Activated naive CD4-positive, alpha-beta T cell treated with anti-CD3 and anti-CD28 coated beads for 36 hours (primary cell): ENCODE measurements at places on chromosomes 1 and 21. TPM values are rescaled to one million over a fixed set of nuclear protein-coding genes. Genes with fewer than 3 reads are reported as not detected.
A peak's percentile ranks its signal among the peaks of the same experiment; 100 is the strongest.

Gene CCDC181
- not detected for total RNA-seq

DNA sequence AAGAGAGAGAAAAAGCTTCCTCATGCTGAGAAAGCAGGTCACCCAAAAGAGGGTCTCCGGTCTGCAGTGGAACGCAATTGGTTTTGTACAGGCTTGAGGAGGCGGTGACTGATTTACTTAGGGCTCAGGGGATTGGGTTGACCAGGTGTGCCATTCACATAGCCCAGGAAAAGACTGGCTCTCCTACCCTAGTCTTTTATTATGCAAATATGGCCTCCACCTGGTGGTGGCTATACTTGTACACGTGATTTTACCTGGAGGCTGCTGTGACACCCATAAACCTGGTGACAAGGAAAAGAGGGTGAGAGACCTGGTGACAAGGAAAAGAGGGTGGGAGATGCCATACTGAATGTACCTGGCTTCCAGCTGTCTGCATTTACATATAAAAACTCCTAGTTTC is 49.9 kb downstream of the DNTTIP2 start:
- DNase-seq: no peak

DNA sequence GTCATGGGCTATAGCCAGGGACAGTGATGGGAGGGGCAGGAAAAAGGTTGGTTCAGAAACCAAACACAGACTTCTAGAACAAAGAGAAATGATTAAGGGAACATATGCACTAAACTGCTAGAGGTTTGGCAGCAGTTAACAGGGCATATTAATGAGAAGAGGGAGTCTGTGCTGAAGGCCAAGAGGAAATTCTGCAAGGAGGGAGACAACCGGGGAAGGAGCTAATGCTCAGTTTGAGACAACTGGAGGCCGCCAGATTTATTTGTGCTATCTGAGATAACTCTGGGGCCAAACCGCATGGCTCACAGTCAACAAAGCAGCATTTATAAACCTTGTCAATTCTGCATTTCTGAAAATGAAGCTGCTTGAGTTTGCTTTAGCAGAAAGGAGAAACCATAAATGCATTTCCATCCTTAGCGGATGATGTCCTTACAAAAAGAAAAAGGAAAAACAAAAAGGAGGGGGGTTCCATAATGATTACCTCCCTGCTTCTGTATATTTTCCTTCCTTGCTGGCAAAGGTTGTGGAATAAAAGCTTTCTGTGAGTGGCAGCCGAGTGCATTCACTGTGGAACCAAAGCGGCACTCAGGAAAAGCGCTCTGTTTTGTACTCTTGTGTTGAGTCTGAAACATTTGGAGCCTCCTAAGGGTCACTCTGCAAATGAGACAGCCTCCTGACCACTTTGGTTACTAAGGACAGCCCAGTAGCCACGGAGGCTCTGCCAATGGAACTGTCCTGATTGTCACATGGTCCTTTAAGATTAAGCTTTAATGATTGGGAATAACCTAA is 70.3 kb downstream of the SIM2 start:
- DNase-seq: no peak

DNA sequence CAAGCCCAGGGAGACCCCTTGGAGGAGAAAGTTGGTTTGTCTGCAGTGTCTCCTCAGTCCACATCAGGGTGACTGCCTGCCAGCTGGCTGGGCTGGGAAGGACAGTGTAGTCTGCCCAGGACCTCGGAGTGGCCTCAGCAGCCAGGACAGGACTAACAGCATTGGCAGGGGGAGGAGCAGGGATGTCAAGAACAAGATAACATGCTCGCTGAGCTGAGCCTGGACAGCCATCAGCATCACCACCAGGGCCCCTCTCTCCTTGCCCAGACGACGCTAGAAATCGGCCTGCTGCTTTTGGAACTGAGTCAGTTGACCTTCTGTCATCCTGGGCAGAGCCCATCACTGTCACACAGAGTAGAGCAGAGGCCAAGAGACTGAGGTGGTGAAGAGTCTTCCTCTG is 83.6 kb upstream of the CNTN2 start:
- DNase-seq: no peak

DNA sequence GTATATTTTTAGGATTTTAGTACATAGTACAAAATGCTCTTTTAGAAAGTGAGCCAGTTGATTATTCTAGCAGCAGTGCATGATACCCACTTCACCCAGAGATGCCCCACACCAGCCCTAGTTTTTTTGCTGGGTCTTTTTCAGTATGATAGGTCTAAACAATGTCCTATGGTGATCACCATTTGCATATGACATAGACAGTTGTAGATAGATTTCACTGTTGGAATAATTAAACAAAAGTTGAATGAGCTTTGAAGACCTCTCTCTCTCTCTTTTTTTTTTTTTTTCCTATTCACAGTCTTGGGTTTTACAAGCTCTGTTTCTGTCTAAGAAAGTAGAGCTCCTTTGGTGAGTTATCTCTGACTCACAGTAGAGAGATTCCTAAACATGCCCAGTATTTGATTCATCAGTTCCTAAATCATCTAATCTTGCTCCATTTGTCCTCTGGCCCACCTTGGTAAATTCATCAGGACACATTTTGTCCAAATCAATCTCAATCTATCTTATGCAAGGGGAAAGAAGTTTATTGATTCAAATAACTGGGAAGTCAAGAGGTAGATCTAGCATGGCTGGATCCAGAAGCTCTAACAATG is 44.7 kb upstream of the VAV3 start:
- no peak for DNase-seq

DNA sequence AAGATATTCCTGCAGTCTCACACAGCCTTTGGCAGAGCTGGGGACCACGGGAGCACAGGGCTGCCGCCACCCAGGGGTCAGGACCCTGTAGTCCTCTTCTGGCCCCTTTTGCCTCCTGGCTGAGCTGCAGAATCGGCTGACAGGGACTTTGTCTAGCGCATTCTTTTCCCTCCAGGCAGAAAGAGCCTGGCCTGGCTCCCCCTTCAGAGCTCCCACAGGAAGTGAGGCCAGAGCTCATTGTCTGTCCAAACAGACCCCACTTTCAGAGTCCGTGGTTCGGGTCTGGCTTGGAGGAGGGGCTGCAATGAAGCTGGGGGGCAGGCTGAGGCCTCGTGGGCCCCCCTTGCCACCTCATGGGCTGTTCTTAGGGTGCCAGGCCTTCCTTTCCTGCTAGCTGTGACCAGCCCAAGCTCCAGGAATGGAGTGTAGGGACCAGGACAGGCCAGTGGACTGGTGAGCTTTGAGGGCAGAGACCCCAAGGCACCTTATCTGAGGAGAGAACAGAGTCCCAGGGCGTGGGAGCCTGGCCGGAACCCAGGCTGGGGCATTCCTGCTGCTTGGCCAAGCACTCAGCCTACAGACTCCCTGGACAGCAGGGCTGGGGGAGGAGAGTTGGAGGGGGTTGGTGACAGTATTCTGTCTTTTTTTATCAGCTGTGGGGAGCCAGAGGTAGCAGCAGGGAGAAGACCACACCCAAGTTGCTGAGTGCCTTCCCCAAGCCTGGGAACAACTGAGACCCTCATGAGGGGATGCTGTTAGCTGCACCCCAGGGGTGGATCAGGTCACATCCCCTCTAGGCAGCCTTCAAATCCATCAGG is 4.7 kb downstream of the CELSR2 start:
- no peak for DNase-seq

Gene KIAA1614
- total RNA-seq: not detected

Gene SIK1
- total RNA-seq: 5.2 TPM

Gene HCRTR1
- not detected for total RNA-seq

Gene SPRR2G
- total RNA-seq: not detected

DNA sequence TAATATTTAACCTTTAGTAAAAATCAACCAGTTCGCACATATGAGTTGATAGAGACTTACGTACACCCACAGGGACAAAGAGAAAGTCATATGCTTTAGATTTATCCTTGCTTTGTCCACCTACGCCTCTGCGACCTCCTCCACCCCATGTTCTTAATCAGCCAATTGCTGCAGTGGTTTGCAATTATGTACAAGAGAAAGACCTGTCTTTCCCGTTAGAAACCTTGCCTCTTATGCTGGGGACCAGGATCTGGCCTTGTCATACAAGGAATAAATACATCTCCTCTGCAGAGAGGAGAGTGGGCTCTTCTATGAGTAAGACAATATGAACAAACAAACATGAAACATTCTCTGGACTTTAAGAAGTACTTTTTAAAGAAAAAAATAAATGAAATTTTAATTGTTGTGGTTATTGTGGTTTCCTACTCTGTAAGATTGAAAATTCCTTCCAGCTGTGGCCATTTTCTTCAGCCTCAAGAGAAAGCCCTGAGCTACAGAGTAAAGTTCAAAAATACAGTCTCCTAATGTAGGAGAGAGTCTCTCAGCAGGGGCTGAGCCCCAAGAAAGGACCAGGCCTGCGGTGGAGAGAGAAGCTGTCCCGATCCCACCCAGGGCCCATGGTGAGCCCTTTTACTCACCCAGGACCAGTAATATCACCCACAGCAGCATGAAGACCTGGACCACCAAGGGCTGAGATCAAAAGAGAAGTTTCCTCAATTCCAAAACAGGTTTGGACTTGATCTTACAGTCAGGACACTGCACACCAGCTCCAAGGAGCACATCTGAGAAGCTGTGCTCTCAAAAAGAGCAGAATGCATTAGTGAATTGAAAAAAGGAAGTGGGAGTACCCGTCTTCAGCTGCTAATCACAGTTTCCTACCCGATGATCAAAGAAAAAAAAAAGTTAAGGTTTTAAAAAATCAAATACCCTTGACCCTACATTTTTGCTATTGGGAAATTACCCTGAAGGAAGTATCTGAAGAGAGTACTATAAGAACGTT is at the start of gene FCRL5:
Gene FCRL5, minus strand, starts transcription at position 822 of the 1,000 bp plus-strand sequence. Its CDS starts 153 bp downstream, at position 669.
- no peak for DNase-seq

DNA sequence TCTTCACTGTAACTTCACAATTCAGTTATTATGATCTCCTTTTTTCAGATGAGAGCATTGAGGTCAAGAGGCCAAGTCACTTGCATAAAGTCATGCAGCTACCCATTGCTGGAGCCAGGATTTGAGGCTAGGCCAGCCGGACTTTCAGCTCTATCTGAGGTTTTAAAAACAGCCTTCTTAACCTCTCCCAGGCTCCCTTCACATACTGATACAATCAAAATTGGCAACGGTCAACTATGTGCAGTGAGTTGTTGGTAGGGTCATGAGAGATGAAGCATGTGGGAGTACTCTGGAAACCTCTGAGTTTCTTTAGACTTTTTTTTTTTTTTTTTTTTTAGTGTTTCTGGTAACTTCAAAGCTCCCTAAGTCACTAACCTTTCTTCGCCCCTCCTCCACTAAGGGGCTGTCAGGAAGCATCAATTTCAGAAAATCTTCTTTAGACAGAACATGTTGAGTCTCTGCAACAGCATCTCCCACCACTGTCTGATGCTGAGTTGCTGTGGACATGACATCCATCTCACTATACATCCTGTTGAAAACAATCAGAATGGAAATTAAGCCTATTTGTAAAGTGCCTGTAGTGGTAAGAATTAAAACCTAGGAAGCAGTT is 201.8 kb downstream of the SIPA1L2 start:
- no peak for DNase-seq

Gene PLEKHO1
- total RNA-seq: 4.4 TPM

DNA sequence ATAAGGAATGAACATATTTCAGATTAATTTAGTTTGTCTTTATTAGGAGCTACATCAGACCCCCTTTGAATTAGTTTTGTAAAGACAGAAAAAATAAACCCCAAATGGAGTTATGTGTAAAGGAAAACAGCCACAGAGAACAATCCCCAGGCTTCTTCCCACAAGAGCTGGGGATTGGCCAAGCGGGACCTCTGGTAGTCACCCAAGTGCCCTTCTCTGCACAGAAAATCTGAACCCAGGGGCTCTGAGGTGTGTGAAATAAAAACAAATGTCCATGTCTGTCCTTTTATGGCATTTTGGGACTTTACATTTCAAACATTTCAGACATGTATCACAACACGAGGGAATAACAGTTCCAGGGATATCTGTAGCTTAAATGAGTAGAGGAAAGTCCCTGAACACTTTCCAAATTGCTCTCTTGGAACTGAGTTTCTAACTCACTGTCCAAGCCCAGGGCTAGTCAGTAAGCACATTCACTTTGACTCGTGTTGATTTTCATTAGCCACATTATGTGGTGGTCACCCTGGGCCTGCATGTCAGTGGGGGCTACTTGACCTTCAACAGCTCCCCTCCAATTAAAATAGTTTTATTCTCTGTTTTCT is 22.5 kb downstream of the DPT start:
- no peak for DNase-seq

- no peak for DNase-seq
Measured at GRCh38 chr1:193631306-193631705, 444.9 kb upstream of the B3GALT2 start.

Gene SEMA4A
- total RNA-seq: 17.4 TPM

DNA sequence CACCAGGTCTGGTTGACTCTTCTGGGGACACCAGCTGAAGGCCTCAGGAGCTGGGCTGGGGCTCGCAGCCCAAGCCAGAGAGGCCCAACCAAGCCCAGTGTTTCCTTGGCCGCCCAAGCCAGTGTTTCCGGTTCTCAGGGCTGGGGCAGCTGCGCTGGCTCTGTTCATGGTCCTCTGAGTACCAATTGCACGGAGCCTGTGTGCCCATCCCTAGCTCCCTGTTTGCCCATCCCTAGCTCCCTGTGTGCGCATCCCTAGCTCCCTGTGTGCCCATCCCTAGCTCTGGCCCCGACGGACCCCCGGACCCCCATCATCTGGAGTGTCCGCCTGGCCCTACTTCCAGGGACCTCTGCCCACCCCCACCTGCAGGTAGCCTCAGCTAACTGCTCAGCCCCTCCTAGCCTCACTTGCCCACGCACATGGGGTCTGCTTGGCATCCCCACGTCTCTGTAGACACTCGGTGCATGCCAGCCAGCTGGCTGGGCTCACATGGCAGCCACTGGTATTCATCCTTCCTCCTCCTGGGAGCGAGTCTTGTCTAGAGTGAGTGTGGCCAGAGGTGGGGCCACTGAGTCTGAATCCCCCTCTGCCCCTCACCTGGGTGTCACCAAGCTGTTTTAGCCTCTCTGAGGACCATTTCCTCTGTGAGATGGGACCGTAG is 64.0 kb downstream of the WNT9A start:
- no peak for DNase-seq

Gene C1orf105
- not detected for total RNA-seq

GRCh38 chr1:203166192-203166940 is 9.3 kb downstream of the MYBPH start:
- DNase-seq: peak; percentile 26

GRCh38 chr1:99370476-99370875 is 106.2 kb downstream of the PLPPR4 start:
- no peak for DNase-seq

Gene S100A14
- total RNA-seq: not detected

GRCh38 chr1:1540090-1540817 is at the start of gene TMEM240:
TSS of gene TMEM240 (minus strand) at chr1:1540624. CDS start at chr1:1540346, 278 bp downstream.
- DNase-seq: peak; percentile 57

DNA sequence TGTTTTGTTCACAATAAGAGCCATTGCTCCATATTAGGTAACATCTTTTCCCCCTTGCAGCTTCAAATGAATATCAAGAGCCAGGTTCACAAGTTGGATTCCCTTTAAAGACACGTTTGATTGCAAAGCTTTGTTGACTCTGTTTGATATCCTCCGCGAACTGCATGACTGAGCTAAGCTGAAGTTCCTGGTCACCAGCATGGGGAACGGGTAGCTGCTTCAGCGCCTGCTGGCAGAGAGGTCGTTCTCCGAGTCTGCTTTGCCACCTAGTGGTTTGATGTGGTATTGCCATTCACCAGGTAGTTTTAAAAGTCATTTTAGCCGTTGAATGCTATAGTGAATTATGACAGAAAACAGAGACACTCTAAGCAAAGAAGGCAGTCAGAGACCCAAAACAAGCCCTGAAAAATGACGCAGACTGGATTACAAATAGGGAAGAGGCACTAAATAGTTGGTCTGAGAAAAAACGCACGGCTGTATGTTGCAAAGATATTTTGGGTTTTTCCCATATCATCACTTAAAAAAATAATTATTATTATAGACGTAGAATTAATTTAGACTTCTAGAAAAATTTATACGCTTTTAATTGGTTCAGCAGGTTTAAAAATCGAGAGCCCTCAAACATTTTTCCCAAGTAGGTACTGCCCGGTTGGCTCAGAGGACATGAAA is 193.5 kb upstream of the FMN2 start:
- peak; percentile 86 for DNase-seq

Gene ASCL5
- not detected for total RNA-seq

Gene DDR2
- 0.26 TPM for total RNA-seq
